ENCODE measurements at places on chromosomes 6 and 20. TPM values are rescaled to one million over a fixed set of nuclear protein-coding genes. Genes with fewer than 3 reads are reported as not detected.

The HLA-DMA gene
- total RNA-seq: 28.8 TPM

The EYA4 gene
- total RNA-seq: 1.9 TPM

The MYCT1 gene
- total RNA-seq: 21.2 TPM

The FRS3 gene
- 11.4 TPM for total RNA-seq

The CLVS2 gene
- under 0.01 TPM for total RNA-seq

The FILIP1 gene
- total RNA-seq: 14.4 TPM

The CENPB gene
- 72.8 TPM for total RNA-seq

The ESF1 gene
- total RNA-seq: 18.0 TPM

The KCNQ2 gene
- not detected for total RNA-seq

The EFCAB8 gene
- total RNA-seq: not detected

The NKAIN2 gene
- total RNA-seq: 8.1 TPM

The TMEM74B gene
- 1.5 TPM for total RNA-seq

The MAFB gene
- total RNA-seq: 84.1 TPM

The OPRL1 gene
- 0.21 TPM for total RNA-seq

The ME1 gene
- 17.6 TPM for total RNA-seq

The C20orf204 gene
- 6.3 TPM for total RNA-seq

The SAMD3 gene
- total RNA-seq: 0.44 TPM

The HRH3 gene
- not detected for total RNA-seq

The OR2B6 gene
- not detected for total RNA-seq

The GTSF1L gene
- not detected for total RNA-seq

The SLC22A16 gene
- not detected for total RNA-seq

Data from tibial nerve (tissue), 4 donors.